Left ventricle myocardium inferior (tissue), 1 donor: ENCODE measurements at places on chromosomes 11 and 22.

DNA sequence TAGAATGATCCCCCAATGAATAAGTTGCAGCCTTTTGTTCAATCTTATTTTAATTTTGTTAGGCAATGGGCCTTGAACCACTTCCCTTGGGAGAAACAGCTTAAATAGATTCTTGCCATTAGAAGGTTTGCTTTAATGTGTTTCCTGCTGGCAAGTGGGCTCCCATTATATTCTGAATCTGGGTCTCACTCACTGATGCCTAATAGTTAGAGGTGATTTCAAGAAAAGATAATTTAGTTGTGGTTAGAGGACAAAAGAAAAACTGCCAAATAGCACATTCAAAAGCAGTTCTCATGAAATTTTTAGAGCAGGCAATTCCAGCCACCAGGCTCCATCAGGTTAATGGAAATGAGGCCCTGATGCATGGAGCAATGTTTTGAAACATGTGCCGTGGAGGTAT lies 362.6 kb upstream of the CHORDC1 start:
- no peak for DNase-seq

DNA sequence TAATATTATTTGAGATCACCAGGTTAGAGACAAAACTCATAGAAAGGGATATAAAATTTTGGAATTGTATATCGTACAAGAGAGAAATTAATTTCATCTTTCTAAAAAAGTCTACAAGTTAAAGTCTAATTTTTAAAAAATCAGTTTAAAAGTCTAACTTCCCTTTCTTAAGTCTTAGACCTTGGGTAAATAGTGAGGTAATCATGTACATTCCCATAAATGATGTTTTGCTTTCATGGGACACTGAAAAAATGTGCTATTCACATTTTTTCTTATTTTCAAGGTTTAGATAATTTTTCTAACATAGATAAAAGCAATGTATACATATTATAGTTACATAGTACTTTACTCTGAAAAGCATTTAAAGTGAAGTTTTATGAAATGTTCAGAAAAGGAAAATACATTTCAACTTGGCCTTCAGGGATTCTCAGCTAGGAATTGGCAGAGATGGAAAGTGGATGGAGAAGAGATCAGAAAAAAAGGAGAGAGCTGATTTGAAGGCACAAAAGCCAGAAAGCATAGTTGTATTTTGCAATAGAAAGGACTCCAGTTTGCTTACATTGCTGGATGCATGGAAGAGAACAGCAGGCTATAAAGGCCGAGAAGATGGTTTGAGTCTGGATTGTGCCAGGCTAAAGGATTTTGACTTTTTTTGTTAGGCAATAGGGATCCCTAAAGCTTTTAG lies 194.0 kb downstream of the CASP12 start:
- no peak for DNase-seq

DNA sequence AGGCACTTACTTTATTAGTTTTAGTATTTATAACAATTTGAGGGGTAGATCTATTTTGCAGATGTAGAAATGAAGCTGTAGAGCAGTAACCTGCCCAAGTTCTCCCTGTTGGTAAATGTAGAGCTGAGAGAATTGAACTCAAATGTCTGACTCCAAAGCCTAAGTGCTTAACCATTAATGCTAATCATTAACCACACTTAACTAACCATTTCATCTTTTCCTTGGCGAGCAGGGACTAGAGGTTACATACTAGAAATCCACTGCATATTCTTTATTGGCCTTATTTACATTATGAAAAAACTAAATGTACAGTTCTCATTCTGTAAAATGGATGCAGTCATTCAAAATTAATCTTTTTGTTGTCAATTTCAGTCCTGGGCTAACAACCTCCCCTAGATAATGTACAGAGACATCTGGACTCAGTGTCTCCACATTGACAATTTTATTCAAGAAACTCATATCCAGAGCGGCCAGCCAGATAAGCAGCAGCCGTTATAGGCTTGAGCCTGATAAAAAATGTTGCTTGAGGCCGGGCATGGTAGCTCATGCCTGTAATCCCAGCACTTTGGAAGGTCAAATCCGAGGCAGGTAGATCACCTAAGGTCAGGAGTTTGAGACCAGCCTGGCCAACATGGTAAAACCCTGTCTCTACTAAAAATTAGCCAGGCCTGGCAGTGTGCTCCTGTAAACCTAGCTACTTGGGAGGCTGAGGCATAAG lies 76.7 kb upstream of the PICALM start:
- DNase-seq = no peak

- peak; percentile 25 for DNase-seq
Measured at GRCh38 chr11:8624698-8625097, 30.7 kb upstream of the STK33 start.

DNA sequence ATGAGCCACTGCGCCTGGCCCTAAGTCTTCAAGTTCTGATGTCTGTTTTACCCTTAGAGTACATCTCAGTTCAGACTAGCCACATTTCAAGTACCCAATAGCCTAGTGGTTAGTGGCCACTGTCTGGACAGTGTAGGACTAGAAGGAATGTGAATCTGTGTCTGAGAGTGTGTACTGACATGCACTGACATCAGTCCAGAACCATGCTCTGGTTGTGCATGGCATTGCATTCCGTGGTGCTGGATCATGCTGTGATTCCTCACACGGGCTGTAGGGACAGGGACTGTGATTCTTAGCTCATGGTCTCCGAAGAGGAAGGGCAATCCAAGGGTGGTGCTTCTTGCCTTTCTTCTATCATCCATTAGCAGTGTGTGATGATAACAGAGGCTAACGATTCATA lies 41.1 kb downstream of the AMOTL1 start:
- no peak for DNase-seq

DNA sequence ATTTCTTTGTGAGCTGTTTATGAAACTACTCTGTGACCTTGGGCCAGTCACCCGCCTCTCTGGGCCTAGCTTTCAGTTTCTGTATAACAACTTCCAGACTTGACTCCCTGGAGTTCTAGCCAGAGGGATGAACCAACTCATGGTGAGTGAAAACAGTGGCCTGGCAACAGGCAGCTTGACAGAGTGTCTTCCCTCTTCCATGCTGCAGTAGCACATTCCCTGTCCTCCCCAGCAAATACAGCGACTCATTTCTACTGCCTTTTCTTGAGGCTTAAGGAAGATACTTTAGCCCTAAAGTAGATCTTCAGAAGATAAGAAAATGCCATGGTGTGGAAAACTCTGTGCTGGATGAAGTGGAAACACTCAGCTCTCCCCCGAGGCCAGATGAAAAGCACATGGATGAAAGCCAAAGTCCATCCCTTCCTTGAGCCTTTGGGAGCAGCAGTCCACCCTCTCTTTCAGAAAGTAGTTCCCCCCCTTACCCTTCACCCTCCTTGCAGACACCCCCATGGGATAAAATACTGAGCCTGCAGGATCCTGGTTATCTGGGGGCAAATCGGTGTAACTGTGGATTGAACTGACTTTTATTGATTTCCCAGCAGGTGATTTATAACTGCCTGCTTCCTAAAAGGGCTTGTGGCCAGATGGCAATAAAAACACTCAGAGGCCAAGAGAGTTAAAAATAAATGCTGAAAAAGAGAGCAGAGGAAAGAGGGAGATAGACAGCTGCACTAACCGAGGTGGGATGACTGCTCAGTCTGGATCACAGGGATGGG lies 24.1 kb downstream of the IRAG1 start:
- DNase-seq = no peak

GRCh38 chr11:129317571-129317970 lies 58.1 kb upstream of the BARX2 start:
- no peak for DNase-seq

- no peak for DNase-seq
Measured at GRCh38 chr22:47337161-47337621, 574.7 kb downstream of the TBC1D22A start.

DNA sequence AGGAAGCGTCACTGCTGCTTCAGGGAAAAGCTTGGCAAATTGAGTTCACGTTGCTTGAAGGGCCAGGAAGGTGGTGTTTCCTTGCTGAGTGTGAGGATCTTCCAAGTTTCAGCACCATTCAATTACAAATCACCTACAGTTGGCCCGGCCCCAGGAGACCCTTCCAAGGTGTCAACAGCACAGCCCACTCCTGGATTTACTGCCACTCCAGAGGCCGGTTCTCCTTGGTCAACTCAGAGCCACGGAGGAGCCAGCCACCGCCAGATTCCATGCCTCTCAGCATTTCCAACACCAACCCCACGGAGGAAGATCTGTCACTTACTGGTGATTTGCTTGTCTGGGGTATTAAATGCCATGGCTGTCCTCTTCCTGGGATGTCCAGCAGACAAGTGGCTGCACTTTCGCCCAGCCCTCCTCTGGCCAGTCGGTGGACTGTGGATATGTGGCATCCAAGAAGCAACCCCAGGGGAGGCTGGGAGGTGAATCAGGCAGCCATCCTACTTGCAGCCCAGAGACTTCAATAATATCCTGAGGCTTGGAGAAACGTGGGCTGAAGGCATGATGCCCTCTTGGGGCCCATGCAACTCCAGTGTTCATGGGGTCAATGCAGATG lies 74.1 kb upstream of the SHANK2 start:
- DNase-seq = no peak
